ENCODE measurements at places on chromosomes 3 and 15.

- H3K27ac ChIP-seq: no peak overlapping the region
- no peaks in the 10 kb centered on the region for H3K4me1 ChIP-seq
- no peaks in the 10 kb centered on the region for H3K27me3 ChIP-seq
- no peaks in the 10 kb centered on the region for H3K36me3 ChIP-seq
- no peak for DNase-seq
These were observed 159.2 kb upstream of the SLC24A5 start for GRCh38 chr15:47961401-47962090.

DNA sequence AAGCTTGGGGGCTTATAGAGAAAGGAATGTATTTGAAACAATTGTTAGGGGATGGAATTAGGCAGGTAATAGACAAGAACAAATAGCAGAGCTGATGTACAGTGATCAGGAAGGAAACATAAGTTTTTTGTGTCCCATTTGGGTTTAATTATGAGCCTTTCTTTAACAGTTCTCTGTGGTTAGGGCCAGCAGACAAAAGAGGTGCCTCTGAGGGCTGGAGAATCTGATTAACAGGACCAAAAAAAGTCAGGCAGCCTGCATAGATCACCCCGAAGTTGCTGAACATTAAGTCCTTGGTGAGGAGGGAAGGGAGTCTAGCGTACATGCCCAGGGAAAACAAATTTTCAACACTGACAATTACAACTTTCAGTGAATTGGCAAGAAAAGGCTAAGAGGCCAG lies 88.6 kb upstream of the SPRED1 start:
- no peaks in the 10 kb centered on the region for H3K4me1 ChIP-seq
- H3K27me3 ChIP-seq: no peaks in the 10 kb centered on the region
- H3K4me3 ChIP-seq: no peak overlapping the region
- no peak overlapping the region for H3K27ac ChIP-seq

DNA sequence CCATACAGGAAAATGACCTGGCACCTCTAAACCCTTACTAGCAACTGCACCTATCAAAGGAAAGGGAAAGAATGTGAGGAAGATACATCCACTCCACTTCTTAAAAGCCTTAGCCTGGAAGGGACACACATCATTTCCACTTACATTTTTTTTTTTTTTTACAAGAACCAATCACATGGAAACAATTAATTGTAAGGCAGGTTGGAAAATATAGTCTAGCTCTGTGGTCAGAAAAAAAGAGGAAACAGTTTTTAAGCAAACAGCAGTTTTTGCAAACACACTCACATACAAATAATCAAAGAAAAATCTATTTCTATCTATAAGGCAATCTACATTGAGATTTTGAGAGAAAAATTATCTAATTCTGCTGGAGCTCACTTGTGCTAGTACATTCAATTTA lies 98.9 kb upstream of the SPRED1 start:
- no peaks in the 10 kb centered on the region for H3K4me1 ChIP-seq
- no peak overlapping the region for H3K27ac ChIP-seq
- no peaks in the 10 kb centered on the region for H3K36me3 ChIP-seq

- no peaks in the 10 kb centered on the region for H3K4me1 ChIP-seq
- no peak overlapping the region for H3K4me3 ChIP-seq
- DNase-seq: no peak
- no peak overlapping the region for H3K27ac ChIP-seq
- no peaks in the 10 kb centered on the region for H3K27me3 ChIP-seq
- no peaks in the 10 kb centered on the region for H3K36me3 ChIP-seq
These were observed 27.7 kb upstream of the LRRFIP2 start for GRCh38 chr3:37202035-37202434.

GRCh38 chr3:59982510-59982909 lies 932.7 kb upstream of the CFAP20DC start:
- H3K4me1 ChIP-seq: no peaks in the 10 kb centered on the region
- no peak for DNase-seq
- no peak overlapping the region for H3K27ac ChIP-seq
- H3K4me3 ChIP-seq: no peak overlapping the region
- H3K27me3 ChIP-seq: no peaks in the 10 kb centered on the region

GRCh38 chr3:15064299-15064834 lies 748 bp downstream of the MRPS25 start:
- no peaks in the 10 kb centered on the region for H3K36me3 ChIP-seq
- H3K27me3 ChIP-seq: no peaks in the 10 kb centered on the region
- H3K27ac ChIP-seq: peak overlapping the region; percentile 90
- no peak for DNase-seq

GRCh38 chr15:25790000-25790660 lies 73.0 kb downstream of the ATP10A start:
- no peak for DNase-seq
- no peak overlapping the region for H3K27ac ChIP-seq
- no peaks in the 10 kb centered on the region for H3K36me3 ChIP-seq
- no peak overlapping the region for H3K4me3 ChIP-seq
- H3K4me1 ChIP-seq: no peaks in the 10 kb centered on the region

- no peaks in the 10 kb centered on the region for H3K36me3 ChIP-seq
- H3K27ac ChIP-seq: no peak overlapping the region
- no peaks in the 10 kb centered on the region for H3K4me1 ChIP-seq
- H3K4me3 ChIP-seq: no peak overlapping the region
- H3K27me3 ChIP-seq: no peaks in the 10 kb centered on the region
- no peak for DNase-seq
These were observed 41.6 kb downstream of the FBXL2 start for GRCh38 chr3:33318710-33319380.

DNA sequence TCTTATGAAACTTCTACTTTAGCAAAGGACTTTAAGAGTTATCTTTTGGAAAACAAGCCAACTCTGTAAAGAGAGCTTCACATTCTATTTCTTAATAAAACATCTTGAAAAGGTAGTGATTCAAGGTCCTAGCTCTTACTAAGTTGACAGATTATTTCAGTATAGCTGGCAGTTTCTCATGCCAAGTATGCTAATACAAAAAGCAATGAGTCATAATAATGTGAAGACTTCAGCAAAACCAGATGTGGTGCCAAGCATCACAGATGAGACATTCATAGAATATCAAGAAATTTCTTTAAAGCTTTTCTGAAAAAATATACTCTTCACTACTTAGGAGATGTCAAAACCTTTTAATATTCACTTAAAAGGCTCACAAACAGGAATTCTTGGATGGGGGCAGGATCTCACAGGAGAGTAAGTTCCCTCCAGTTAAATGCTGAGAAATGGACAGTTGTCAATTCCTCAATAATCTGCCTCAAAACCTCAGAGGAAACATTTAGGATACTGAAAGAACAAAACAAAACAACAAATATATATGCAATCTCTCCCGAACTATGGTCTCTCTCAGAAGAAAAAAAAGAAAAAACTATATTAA lies 45.6 kb downstream of the DCBLD2 start:
- no peak overlapping the region for H3K27ac ChIP-seq
- no peaks in the 10 kb centered on the region for H3K4me1 ChIP-seq
- no peak overlapping the region for H3K4me3 ChIP-seq
- H3K27me3 ChIP-seq: no peaks in the 10 kb centered on the region

- no peaks in the 10 kb centered on the region for H3K27me3 ChIP-seq
- no peaks in the 10 kb centered on the region for H3K36me3 ChIP-seq
- H3K27ac ChIP-seq: no peak overlapping the region
- H3K4me3 ChIP-seq: no peak overlapping the region
- H3K4me1 ChIP-seq: no peaks in the 10 kb centered on the region
- DNase-seq: no peak
These were observed 97.6 kb upstream of the RASGRP1 start for GRCh38 chr15:38662033-38662802.

GRCh38 chr3:59644479-59645402 lies 594.9 kb upstream of the CFAP20DC start:
- no peak overlapping the region for H3K4me3 ChIP-seq
- no peaks in the 10 kb centered on the region for H3K27me3 ChIP-seq
- H3K27ac ChIP-seq: no peak overlapping the region
- no peak for DNase-seq
- H3K4me1 ChIP-seq: no peaks in the 10 kb centered on the region
- no peaks in the 10 kb centered on the region for H3K36me3 ChIP-seq

GRCh38 chr3:141411251-141411771 lies 43.0 kb downstream of the ZBTB38 start:
- no peaks in the 10 kb centered on the region for H3K27me3 ChIP-seq
- DNase-seq: no peak
- H3K27ac ChIP-seq: peak overlapping the region; percentile 96
- peaks cover 34% of the 10 kb centered on the region for H3K4me1 ChIP-seq
- no peaks in the 10 kb centered on the region for H3K36me3 ChIP-seq

DNA sequence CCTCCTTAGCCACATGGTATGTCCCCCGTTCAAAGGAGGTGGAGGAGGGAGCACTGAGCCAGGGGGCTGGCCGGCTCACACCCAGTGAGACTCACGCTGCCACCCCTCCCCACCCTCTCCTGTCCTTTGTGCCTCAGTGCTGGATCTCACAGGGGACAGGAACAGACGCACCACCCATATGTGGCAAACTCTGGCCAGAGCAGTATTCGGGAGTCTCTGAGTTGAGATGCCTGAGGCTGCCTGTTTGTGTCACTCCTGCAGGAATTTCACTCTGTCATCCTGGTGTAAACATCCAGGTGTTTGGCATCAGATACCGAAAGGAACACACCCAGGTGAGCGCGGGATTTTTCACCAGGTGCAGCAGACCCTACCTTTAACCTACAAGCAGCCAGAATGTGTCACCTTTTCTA lies 25.7 kb downstream of the RGMA start:
- H3K27me3 ChIP-seq: no peaks in the 10 kb centered on the region
- no peak overlapping the region for H3K27ac ChIP-seq
- no peak for DNase-seq
- no peaks in the 10 kb centered on the region for H3K36me3 ChIP-seq

GRCh38 chr3:160049988-160050387 lies 61.4 kb downstream of the IL12A start:
- no peak overlapping the region for H3K4me3 ChIP-seq
- no peaks in the 10 kb centered on the region for H3K27me3 ChIP-seq
- no peak for DNase-seq
- peaks cover 11% of the 10 kb centered on the region for H3K4me1 ChIP-seq

DNA sequence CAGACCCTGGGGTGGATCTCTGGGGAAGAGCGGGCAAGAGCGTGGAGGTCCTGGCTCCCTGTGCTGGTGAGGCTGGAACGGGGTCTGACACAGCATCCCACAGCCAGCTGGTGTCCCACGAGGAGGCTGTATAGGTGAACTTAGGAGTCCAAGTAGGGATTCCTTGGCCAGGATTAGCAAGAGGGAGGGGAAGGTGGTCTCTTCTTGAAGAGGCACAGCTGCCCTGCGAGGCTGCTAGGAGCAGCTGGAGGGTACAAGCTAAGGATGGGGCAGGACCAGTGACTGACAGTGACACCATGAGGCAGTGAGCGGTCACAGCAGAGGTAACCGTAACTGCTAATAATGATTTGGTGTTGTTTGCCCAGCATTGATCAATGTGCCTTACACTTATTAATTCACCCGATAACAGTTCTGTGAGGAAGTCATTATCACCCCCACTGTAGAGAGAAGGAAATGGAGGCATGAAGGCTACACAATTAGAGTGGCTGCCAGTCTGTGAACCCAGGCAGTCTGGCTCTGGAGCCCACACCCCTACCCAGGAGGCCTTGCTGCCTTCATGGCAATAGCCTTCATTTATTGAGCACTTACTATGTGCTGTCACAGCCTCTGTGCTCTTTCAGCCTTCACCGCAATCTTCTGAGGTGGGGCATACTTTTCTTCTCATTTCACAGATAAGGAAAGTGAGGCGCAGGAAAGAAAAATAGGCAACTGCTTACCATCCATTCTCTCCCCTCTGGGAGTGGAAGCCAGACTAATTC lies 59.4 kb downstream of the TMEM44 start:
- H3K27ac ChIP-seq: no peak overlapping the region
- DNase-seq: peak; percentile 62
- H3K36me3 ChIP-seq: no peaks in the 10 kb centered on the region
- no peak overlapping the region for H3K4me3 ChIP-seq

DNA sequence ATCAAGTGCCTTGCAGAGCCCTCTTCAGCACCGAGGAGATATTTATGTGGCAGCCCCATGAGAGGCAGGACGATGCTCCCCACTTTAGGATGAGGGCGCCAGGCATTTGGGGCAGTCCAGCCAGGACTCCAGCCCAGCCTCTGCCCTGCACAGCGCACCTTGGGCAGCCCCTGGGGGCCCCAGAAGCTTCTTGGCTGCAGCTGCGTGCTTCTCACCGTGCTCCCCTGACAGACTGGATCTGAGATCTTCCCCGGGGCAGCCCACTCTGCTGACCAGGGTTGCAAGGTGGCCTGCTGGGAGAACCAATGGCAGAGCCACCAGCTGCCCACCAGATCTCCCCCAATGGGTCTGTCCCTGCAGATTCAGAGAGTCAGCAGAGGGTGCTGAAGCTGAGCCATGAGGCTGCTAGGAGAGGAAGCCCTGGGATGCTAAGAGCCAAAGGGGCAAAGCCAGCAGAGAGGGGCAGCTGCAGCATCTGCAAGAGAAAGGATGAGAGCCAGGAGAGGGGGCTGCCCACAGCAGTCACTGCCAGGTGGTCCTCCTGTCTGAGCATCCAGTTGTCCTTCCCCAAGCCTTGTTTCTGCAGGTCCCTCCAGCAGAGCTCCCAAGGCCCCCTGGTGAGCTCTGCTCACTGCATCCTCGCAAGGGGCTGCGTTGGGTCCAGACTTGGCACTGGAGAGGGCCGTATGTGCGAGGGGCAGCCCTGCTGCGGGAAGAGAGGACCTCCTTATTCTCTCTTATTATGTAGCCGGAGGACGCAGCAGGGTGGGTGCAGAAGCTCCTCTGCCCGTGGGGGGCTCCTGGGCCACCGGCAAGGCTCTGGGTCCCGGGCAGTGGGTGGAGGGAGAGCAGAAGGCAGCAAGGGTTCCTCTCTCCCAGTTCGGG lies 14.7 kb upstream of the KLF13 start:
- H3K27ac ChIP-seq: no peak overlapping the region
- no peaks in the 10 kb centered on the region for H3K36me3 ChIP-seq
- DNase-seq: peak; percentile 43
- H3K4me1 ChIP-seq: no peaks in the 10 kb centered on the region
- H3K4me3 ChIP-seq: no peak overlapping the region

- no peaks in the 10 kb centered on the region for H3K4me1 ChIP-seq
- no peak overlapping the region for H3K4me3 ChIP-seq
- H3K36me3 ChIP-seq: no peaks in the 10 kb centered on the region
- DNase-seq: no peak
These were observed 87.5 kb downstream of the PIK3CB start for GRCh38 chr3:138747225-138747624.

DNA sequence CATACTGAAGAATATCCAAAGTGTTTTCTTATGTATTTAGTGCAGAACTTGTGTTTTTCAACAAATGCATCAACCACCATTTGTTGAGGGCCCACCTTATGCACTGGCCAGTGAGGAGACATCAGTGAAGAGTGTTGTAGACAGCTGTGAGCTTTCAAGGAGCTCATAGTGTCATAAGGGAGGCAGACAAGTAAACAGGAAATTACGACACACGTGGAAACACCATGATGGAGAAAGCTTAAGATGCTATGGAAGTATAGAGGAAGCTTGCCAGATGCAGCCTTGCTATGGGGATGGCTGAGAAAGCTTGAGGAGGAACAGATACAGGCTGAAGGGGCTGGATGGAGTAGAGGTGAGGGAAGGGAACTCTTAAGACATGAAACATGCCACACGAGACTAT lies 50.8 kb upstream of the PSMD6 start:
- H3K36me3 ChIP-seq: no peaks in the 10 kb centered on the region
- DNase-seq: no peak
- no peak overlapping the region for H3K27ac ChIP-seq

GRCh38 chr3:76566211-76566534 lies 473.7 kb upstream of the ROBO2 start:
- no peaks in the 10 kb centered on the region for H3K4me1 ChIP-seq
- H3K27ac ChIP-seq: no peak overlapping the region
- no peak overlapping the region for H3K4me3 ChIP-seq
- no peaks in the 10 kb centered on the region for H3K36me3 ChIP-seq

- H3K4me1 ChIP-seq: no peaks in the 10 kb centered on the region
- H3K27me3 ChIP-seq: no peaks in the 10 kb centered on the region
- H3K36me3 ChIP-seq: peaks cover 17% of the 10 kb centered on the region
These were observed 17.4 kb downstream of the PLXNB1 start for GRCh38 chr3:48412375-48413001.

Data from right lobe of liver (tissue), 6 donors.